ENCODE measurements at places on chromosomes 12 and 14.

DNA sequence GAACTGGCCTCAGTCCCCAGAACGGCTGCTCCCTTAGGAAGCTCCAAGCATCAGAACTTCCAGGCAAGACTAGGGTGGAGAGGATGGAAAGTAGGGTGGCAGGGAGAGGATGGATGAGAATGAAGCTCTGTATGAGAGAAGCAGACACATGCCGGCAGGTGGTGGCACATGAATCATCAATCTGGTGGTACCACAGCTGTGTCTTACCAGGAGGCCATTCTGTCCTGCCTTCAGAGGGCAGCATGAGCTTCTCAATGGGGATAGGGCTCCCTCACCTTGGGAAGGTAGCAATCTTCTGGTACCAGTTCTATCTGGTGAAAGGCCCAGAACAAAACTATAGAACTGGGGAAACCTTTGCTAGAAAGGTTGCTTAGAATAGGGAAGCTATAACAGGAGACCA is 55.4 kb upstream of the PYGL start:
- no peak for DNase-seq

GRCh38 chr12:56137853-56138571 is 9.9 kb downstream of the ESYT1 start:
- no peak for DNase-seq

DNA sequence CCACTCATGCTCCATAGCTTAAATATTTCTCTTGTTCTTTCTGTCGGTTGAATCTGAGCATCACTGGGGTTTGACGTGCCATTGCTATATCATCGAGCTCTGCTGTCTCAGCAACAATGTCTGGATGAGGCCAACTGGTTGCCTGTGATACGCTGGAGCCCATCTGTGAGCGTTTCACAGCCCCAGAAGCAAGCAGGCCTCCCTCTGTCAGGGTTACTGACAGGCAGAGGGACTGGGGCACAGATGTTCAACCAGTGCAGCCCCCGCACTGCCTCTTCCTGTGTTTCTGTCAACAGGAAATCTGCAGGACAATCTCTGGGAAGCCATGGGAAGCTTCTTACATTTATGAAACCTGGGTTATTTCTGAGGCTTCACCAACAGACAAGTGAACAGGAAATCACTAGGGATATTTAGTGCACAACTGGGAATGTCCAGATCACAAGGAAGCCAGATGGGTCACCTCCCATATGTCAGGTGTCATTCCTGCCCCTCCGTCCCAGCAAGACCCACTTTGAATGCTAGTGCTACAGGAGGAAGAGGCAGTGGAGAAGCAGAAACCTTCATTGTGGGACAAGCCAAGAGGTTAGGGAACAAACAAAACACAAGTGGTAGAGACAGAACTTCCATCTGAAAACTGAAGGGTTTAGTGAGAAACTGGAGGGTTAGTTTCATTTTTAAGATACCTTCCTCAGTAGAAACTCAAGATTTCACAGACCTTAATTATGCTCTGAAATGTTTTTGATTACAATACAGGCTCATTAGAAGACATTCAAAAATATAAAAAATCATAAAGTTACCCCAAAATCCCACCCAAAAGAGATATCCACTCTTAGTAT is 24.1 kb downstream of the DMAC2L start:
- no peak for DNase-seq

DNA sequence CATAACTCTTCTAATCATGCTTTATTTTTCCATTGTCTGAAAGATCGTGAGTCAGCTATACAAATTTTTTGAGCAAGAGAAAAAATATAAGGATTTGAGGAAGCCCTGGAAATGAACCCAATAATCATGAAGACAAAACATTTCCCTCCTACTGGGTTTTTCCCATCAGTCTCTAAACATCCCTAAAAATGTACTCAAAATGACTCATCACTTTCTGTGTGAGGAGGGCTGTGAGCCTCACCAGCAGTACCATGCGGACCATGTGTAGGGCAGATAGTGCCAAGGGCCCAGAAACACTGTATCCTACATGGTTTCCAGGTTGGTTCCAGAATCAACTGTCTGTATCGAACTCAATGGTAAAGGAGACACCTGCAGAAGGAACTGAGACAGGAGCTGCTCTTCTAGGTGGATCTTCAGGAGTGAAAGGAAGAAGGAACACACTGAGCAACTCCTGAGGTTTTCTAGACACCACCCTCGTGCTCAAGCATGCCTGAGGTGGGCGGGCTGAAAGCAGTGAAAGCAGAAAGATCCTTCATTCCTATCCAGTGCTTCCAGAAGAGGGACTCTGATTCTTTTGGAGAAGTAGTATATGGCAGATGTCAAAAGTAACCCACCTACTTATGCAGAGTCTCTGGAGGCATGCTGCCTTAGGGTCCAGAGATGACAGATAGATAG is 48.6 kb upstream of the RHOJ start:
- no peak for DNase-seq

DNA sequence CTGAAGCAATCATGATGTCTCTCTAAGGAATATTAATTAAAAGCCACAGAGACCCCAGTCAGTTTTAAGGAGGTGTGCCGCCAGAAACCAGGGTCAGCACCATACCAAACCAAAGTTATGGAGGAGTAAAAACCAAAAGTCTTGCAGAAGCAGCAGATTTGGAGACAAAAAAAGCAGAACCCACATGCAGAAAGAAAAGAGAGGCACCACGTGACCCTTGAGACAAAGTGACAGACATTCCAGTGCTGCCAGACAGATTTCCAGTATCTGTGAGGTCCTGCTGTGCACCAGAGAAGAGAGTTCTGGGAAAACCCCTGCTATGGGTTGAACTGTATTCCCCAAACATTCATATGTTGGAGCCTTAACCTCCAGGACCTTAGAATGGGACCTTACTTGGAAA is 59.7 kb downstream of the CAPZA3 start:
- no peak for DNase-seq

- DNase-seq, result no peak
These were observed 18.7 kb downstream of the PLEKHG3 start for GRCh38 chr14:64722842-64723447.

DNA sequence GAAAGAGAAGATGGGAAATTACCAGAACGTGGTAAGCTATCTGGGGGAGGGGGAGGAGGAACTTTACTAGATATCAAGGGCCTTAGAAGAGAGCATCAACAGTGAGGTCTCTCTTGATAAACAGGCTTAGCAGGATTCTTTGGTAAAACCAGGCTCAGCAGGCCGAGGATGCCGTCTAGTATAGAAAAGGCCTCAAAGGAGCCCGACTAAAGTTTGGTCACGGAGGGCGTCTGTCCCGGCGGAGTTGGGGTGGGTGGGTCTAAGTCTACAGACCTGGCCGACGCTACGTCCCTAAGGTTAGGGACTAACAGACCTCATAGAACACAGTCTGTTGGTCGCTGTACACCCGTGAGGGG is 538 bp upstream of the TIGAR start:
- DNase-seq, result no peak

- DNase-seq, result no peak
These were observed 100.0 kb upstream of the EEA1 start for GRCh38 chr12:93029091-93029490.

DNA sequence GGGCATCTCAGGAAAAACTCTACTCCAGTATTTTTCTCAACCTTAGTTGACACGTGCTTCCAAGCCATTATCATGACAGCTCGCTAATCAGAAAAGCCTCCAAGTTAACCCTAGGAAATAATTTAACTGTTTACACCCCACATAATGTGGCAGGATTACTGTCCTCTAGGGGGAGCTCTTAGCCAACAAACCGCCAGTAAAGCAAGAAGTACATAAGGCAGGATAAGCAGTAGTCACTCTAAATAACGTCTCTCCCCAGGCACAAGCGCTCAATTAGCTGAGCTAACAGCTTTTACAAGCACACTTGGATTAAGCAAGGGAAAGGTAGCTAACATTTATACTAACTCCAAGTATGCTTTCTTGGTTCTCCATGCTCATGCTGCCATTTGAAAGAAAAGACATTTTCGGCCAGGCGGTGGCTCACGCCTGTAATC is 22.8 kb downstream of the APOBEC1 start:
- DNase-seq, result no peak

DNA sequence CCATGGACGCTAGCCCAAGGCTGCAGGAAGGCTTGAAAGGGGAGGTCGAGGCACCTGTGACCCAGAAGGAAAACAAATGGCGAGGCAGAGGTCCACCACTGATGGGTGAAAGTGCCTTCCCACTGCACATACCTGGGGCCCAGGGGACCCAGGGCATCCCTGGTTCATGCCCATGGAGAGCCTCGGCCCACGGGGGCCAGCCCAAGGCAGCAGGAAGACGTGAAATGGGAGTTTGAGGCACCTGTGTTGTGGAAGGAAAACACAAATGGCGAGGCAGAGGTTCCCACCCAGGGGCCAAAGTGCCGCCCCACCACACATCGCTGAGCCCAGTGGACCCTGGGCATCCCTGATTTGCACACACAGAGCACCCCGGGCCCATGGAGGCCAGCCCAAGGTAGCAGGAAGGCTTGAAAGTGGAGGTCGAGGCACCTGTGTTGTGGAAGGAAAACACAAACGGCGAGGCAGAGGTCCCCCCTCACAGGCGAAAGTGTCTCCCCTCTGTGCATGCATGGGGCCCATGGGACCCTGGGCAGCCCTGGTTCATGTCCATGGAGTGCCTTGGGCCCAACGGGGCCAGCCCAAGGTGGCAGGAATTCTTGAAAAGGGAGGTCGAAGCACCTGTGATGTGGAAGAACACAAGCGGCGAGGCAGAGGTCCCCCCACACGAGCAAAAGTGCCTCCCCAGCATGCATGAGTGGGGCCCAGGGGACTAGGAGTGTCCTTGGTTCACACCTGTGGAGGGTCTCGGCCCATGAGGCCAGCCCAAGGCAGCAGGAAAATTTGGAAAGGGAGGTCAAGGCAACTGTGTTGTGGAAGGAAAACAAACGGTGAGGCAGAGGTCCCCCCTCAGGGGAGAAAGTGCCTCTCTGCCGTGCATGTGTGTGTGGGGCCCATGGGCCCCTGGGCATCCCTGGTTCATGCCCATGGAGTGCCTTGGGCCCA is 383.3 kb downstream of the ALG10 start:
- DNase-seq, result no peak

- DNase-seq, result no peak
These were observed 119.9 kb upstream of the LHX5 start for GRCh38 chr12:113591480-113591974.

GRCh38 chr12:120064054-120064940 is 52.3 kb downstream of the RAB35 start:
- no peak for DNase-seq

- no peak for DNase-seq
These were observed 158.5 kb downstream of the TGFB3 start for GRCh38 chr14:75823334-75823733.

DNA sequence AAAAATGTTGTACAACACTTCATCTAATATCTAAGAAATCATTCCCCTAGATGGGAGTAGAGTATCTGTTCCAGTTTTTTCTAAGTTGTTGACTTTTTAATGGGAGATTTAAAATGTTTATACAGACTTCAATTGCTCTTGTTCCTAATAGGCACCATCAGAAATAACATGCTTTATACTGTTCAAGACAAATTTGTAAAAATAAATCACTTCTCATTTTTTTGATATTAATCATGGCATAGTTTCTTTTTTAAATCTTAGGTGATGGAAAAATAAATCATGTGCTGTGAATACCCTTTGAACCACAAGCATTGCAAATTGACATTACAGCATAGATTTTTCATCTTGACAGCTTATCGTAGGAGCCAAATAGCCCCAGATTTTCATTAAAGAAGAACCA is 473.5 kb upstream of the MGAT4C start:
- no peak for DNase-seq

DNA sequence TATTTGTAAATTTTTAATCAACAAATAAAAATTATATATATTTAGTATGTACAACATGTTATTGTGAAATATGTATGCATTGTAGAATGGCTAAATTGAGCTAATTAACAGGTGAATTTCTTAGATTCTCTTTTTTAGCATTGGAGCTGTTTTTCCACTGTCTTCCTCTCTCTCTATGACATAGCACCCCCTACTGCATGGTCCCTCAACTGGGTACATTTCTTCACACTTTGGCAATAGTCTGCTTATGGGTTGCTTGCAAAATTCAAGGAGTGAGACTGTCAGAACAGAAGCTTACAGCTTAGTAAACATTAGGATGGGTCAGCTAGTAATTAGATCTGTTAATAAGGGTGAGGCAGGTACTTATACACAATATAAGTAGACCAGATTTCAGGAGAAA is 658.5 kb upstream of the MGAT4C start:
- DNase-seq, result no peak

- no peak for DNase-seq
These were observed 51.3 kb upstream of the DICER1 start for GRCh38 chr14:95208598-95208997.

DNA sequence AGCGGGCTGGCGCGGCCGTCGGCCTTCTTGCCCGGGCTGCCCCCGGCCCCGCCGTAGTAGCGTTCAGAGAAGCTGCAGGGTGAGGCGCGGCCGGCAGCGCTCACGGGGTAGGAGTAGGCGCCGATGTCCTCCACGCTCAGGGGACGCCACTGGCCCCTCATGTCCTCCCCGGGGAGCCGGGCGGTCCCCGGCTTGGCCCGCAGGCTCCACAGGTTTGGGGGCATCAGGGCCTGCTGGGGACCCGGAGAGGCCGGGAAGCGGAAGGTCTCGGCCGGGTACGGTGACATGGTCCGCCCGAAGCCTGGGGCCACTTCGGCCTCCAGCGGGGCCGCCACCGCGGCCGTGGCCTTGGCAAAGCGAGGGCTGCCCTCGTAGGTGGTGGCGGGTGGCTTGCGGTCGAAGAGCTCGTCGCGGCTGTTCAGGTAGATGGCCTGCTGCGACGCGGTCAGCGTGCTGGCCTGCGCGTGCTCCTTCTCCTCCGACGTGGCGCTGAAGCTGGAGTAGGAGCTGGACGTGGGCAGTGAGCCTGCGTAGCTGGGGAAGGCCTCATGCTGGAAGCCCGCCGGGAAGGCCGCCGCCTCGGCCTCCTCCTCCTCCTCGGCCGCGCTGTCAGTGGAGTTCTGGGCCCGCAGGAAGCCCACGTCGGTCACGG is 48.7 kb downstream of the BEGAIN start:
- no peak for DNase-seq

- DNase-seq, result no peak
These were observed 6.3 kb upstream of the TPCN1 start for GRCh38 chr12:113214895-113215400.

DNA sequence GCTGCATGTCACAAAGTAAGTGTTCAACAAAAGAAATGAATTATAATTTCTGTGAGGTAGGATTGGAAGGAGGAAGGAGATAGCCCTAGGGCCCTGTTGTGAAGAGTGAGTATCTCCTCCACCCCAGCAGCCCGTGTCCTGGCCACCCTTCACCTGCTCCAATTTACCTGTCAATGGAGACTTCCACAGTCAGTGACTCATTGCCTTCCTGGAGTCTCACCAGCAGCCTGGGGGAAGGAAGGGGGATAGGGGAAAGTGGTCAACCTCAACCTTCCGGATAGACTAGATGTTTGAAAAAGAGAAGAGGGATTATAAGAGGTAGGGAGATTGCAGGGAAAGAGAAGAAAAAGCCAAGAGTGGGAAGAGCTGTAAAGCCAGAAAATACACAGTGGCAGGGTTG is 9.2 kb downstream of the STAT2 start:
- no peak for DNase-seq

- no peak for DNase-seq
These were observed 15.5 kb upstream of the PAPOLA start for GRCh38 chr14:96486705-96487104.

- DNase-seq, result no peak
These were observed 79.9 kb downstream of the HECTD1 start for GRCh38 chr14:31127690-31128089.
